Islet precursor cell (in vitro differentiated cells): ENCODE measurements at places on chromosomes 16 and 17.

GRCh38 chr17:38451840-38452529 is 23.7 kb downstream of the ARHGAP23 start:
- peak; percentile 88 for DNase-seq

- no peak for DNase-seq
Measured at GRCh38 chr17:73521376-73521775, 122.9 kb downstream of the SDK2 start.

DNA sequence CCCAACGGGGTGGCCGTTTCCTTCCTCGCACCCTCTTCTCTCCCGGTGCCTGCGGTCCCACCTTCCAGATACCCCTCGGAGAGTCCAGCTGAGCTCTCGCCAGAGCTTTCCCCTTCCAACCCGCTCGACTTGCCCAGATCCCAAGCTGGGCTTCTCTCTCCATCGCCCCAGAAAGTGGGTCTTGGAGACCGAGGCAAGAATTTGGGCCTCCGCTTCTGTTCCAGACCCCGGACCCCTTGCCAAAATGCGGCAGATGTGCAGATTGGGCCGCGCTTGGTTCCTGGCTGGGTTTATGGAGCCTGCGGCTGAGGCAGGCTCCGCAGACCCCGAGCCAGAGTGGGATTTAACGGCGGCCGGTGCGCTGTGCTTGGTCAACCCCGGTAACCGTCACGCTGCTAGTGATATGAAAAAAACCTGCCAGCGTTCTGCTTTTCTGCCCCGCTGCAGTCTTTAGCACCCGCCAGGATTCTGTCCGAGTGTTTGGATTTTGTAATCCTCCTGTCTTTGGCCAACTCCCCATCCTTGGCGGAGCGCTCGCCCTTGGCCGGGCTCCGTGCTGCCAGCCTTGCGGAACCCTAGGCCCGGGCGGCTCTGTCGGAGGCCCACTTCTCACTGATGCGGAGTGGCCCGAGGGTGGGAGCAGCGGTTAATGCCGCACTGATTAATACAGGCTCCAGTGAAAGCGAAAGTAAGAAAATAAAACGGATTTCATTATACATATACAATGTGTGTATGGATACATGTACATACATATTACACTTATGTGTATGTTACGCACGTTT is 754 bp upstream of the SLFN11 start:
- peak; percentile 60 for DNase-seq

DNA sequence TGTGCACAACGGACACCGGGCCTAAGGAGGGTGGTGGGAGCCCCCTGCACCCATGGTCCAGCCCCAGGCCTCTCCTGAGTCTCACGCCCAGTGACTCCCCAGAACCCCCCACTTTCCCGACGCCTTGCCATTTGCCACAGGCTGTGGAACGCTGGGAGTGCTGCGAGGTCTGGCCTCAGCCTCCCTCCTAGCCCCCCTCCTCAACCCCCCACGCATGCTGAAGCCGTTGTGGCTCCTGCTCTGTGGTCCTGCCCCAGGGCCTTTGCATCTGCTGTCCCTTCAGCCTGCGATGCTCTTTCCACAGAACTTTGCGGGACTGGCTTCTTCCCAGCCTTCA is 226.0 kb upstream of the GSE1 start:
- DNase-seq, result no peak

DNA sequence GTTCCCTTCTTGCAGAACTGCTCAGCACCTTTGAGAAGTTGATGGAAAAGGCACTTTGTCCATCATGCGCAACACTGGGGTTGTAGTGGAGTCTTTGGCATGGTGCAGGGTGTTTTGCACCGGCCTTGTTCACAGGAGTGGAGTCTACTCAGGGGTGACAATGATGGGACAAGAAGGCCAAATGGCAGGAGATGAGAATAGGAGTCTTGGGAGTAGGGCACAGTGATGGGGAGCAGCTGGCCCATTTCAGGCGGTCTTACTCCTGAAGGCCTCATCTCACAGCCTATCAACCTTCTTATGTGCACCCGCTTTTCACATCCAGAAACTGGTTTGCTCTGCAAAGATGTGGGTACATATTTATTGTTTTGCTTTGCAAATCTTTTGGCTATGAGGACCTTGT is 13.4 kb upstream of the KCNG4 start:
- DNase-seq, result no peak

GRCh38 chr17:29614349-29615047 is 8.2 kb downstream of the CORO6 start:
- peak; percentile 65 for DNase-seq

GRCh38 chr17:79174905-79175856 is 100.6 kb downstream of the ENGASE start:
- DNase-seq, result no peak

DNA sequence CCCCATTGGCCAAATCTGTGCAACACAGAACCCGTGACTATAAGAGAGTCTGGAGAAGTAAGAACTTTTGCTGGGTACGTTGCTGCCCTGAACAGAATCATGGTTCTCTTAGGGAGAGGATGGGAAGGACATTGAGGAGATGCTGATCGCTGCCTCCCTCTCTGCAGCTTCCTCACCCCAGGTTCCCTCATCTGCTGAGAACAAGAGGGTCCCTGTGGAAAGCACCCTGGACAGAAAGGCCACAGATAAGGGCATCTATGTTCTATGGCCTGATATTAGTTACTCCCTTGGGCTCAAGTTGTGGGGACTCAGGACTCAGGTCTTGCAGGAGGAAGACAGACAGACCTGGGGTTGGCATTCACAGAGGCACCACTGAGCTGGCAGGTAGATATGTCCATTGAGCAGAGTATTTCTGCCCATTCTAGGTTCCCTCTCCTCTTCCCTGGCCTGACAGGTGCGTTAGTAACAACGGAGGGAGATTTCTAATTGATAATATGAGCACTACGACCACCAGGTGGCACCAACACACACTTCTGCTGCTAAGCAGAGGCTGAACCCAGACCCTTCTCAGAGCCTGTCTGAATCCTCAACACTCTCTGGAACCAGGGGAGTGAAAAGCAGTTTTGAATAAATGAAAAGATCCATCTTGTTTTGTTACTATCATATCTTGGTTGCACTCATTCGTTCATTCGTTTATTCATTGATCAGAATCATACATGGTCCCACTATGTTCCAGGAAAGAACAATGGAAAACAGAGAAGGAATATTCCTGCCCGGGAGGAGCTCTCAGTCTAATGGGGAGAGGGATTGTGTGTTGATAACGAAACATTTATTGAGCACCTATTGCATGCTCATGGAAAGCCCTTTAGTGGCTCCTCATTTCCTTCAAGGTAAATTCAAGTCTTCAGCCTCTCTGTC is 56.4 kb downstream of the SLC6A2 start:
- peak; percentile 75 for DNase-seq

- no peak for DNase-seq
Measured at GRCh38 chr16:65657071-65657494, 535.2 kb upstream of the CDH11 start.

GRCh38 chr17:36608794-36609497 is 7.6 kb downstream of the MRM1 start:
- DNase-seq, result peak; percentile 81

DNA sequence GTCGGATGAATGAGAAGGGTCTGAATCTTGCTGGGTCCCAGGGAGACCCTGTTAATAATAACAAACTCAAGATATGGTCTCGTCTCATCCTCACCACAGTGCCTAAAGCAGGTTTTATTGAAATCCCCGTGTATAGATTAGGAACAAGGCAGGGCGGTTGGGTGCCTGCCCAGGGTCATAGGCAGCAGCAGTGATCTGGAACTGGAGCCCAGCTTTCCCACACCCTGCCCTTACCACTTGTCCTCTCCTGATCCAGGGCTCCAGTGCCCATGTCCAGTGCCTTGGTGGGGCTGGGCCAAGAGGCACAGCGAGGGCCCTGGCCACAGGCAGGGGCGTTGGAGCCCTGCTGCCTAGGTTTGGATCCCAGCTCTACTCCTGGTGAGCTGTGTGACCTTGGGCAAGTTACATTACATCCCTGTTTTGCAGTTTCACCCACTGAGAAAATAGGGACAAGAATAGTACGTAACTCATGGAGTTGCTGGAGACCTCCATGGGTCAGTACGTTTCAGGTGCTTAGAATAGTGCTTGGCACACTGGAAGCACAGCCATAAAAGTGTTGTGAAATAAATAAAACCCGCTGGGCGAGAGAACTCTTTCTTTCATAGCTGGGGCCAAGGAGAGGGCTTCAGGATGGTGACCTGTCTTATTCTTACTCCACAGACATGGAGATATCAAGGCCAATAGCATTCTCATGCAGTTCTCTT is 13.9 kb downstream of the SOCS3 start:
- DNase-seq, result no peak

DNA sequence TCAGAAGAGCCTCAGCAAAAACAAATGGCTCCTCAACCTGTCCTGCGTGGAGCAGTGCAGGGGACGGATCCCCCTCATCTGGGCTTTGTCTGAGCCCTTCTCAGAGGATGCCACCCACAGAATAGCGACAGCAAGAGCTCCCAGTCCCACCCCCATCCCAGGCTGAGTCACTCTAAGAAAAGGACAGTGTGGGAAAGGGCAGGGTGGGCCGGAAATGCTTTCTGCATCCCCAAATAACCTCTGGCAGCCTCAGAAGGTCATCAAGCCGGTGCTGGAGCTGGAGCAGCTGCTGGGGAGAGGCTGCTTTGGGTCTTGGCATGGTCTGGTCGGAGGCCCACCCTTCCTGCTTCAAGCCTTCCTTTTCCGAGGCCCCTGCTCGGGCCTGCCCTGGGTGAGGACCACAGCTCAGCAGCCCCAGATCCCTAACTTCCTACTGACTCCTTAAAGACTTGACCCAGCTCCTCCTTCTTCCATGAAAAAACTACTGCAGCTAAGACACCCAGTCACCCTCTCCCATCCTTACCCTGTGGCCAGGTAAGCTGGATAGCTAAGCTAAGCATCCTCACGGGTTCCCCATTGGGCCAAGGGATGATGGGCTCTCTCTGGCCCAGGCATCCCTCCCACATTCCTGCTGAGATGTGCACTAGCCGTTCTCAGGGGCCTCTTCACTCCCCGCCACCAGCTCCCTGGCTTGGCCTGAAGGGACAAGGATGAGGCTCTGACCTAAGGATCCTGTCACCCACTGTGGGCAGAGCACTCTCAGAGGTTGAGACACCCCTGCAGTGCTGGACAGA is 8.7 kb downstream of the SLC12A4 start:
- no peak for DNase-seq

DNA sequence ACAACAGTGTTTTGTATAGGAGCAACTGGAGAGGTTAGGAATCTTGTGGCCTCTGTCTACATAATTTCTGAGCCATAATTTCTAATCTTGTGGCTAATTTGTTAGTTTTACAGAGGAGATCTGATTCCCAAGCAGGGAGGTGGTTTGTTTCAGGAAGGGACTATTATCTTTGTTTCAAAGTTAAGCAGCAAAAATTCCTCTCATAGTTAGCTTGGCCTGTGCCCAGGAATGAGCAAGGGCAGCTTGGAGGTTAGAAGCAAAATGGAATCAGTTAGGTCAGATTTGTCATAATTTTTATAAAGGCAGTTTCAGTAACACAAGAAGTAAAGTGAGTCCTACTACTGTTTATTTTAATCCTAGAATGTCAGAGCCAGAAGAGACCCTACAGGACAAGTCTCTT is 2.0 kb upstream of the RDM1 start:
- DNase-seq, result no peak

DNA sequence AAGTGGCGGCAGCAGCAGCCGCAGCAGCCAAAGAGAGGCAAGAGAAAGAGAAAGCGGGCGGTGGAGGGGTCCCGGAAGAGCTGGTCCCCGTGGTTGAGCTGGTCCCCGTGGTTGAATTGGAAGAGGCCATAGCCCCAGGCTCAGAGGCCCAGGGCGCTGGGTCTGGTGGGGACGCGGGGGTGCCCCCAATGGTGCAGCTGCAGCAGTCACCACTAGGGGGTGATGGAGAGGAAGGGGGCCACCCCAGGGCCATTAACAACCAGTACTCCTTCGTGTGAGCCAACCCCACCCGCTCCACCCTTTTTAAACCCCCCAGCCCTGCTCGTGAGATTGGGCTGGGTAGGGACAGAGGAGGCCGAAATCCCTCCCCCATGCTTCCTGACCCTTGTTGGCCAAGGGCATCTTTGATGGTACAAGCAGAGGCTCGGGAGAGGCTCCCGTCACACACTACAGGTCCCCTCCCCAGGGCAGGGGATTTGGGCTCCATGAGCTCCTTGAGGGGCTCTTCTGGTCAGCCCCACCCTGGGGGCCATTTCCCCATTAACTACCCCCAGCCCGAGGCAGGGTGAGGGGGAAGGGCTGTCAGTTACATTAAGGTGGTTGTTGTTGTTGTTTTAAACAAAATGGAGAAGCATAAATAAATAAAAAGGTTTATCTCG is 4.6 kb upstream of the ATP2A1 start:
- DNase-seq, result no peak

DNA sequence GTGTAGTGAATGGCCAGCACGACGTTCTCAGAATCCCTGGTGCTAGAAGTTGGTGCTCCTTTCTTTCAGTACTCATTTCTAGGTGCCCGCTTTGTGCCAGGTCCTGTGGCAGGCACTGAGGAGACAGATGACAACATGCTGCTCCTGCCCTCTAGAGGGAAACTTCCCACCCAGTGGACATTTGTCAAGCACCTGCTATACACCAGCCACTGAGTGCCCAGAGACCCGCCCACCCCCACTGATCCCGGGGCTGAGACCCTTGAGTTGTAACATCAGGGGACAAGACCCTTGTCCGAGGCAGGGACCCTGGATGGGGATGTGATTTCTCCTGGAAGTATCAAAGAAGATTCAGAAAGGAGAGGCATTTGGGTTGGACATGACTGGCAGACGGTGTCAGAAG is 25.1 kb downstream of the UNC13D start:
- DNase-seq, result no peak

DNA sequence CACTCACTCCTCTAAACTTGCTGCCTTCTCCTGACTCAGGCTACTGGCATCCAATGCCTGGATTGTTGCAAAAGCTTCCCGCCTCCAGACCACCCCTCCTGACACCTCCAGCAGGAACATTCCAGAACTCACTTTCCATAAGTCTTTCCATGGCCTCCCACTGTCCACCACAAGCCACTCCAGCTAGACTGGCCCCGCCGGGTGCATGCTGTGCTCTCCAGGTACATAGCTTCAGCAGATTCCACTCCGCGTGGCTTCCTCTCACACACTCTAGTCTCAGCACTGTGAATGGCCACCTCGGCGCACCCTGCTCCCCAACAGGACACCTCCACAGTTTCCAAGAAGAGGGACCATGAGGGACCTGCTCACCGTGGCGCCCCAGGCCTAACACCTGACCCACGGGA is 25.9 kb upstream of the FAAP100 start:
- peak; percentile 89 for DNase-seq
